ENCODE measurements at places on chromosomes 1 and 21. TPM values are rescaled to one million over a fixed set of nuclear protein-coding genes. Genes with fewer than 3 reads are reported as not detected.

The AIM2 gene
- total RNA-seq, result not detected

The AGMAT gene
- total RNA-seq, result 1.6 TPM

The DSTYK gene
- 13.7 TPM for total RNA-seq

The DOP1B gene
- total RNA-seq, result 3.4 TPM

The OR14A2 gene
- not detected for total RNA-seq

The EXO1 gene
- 0.90 TPM for total RNA-seq

The SLC5A3 gene
- 34.0 TPM for total RNA-seq

The F5 gene
- total RNA-seq, result not detected

The NT5C1A gene
- total RNA-seq, result not detected

The AMY1A gene
- under 0.01 TPM for total RNA-seq

The C1orf185 gene
- total RNA-seq, result not detected

The IER5 gene
- total RNA-seq, result 47.7 TPM

The FAF1 gene
- total RNA-seq, result 44.5 TPM

The LCE1B gene
- total RNA-seq, result not detected

The GUCA2A gene
- total RNA-seq, result not detected

The B3GALT2 gene
- not detected for total RNA-seq

The TDRD5 gene
- total RNA-seq, result not detected

The BSND gene
- not detected for total RNA-seq

The CRABP2 gene
- total RNA-seq, result 5.3 TPM

The SLC16A4 gene
- total RNA-seq, result 34.2 TPM

The INAVA gene
- total RNA-seq, result 28.7 TPM

The UBL4B gene
- not detected for total RNA-seq

The CRYAA gene
- not detected for total RNA-seq

The SDHB gene
- 152 TPM for total RNA-seq

The RGSL1 gene
- not detected for total RNA-seq

The CPT2 gene
- total RNA-seq, result 5.5 TPM

The OR2L2 gene
- total RNA-seq, result not detected

The TNFRSF8 gene
- total RNA-seq, result not detected

The CRNN gene
- total RNA-seq, result 6.6 TPM
